Stimulated activated CD8-positive, alpha-beta memory T cell treated with anti-CD3 and anti-CD28 coated beads, Interleukin-15, amount 100 ng/mL, for 4 hours (primary cell): ENCODE measurements at places on chromosomes 5 and 9.

- DNase-seq: no peak
Measured at GRCh38 chr5:23740029-23740428, 232.6 kb downstream of the PRDM9 start.

DNA sequence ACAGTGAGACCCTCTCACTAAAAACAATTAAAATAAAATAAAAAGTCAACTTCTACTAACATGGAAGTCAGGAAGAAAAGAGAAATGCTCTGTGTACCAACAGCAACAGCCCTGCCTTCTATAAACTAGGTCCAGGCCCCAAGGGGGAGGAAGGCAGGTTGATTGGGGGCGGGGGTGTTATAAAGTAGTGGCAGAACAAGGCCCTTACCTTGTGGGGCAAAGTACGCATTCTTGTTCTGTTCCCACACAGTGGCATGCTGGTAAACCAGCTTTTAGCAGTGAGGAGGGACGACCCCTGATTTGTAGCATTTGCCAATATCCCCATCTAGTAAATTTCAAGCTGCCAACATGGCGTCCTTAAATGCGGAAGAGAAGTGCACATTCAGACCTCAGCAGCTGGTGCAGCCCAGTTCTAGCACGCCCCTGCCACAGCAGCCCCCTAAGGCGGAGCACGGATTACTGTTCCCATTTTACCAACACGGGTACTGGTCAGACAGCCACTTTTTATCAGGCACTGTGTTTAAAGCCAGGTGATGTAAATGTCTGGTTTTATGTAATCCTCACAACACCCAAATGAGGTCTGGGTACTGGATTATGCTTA lies 69.5 kb downstream of the GTF3C4 start:
- DNase-seq: no peak

- DNase-seq: no peak
Measured at GRCh38 chr5:172773481-172774469, 2.8 kb upstream of the DUSP1 start.

DNA sequence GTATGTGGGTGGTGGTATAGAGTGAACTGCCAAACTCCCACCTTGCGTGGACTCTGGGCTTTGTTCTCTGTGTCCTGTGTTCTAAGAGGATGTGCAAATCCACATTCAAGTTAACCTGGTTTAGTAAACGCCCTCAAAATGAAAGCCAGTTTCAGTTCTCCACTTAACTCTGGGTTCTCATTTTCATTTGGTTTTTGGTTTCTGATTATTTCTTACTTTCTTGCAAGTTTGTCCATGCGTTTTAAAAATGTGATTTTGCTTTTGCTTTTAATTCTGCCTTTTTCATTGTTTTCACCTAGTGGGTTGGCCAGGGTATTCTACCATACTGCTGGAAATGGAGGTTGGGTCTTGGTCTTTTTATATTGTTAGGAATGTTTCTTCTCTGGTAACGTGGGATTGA lies 38.2 kb downstream of the GALNT10 start:
- DNase-seq: no peak

DNA sequence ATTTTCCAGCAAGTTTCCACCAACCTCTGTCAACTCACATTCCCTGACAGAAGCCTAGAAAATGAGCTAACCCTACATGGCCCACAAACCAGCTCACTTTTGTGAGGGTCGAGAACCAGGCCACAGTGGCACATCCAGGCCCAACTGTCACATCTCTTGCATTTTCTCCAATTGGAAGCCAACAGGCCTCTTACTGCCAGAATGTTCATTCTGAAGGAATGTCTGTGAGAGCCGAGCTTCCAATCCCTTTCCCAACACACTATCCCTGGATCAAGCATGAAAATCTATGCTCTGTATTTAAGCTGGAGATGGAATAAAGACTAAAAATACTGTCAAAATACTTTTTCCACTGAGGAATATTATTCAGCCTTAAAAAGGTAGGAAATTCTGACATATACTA lies 20.0 kb downstream of the MARCHF3 start:
- DNase-seq: no peak

DNA sequence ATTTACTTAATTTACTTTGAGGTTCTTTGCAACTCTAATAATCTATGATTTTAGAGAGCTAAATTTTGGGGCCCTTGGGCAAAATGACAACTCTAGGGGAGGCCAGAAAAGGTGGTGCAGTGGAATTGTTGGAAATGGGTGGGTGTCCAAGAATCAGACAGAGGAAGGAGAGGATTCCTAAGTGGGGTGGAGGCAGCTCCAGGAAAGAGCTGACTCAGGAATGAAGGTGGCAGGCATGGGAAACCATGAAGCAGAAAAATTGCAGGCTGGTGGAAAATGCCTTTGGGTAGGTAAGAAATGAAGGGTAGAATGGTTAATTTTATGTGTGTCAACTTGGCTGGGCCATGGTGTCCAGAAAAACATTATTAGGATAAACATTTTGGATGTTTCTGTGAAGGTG lies 248.5 kb upstream of the TUT7 start:
- DNase-seq: no peak

GRCh38 chr5:178281331-178281730 lies 48.7 kb upstream of the PHYKPL start:
- DNase-seq: no peak

DNA sequence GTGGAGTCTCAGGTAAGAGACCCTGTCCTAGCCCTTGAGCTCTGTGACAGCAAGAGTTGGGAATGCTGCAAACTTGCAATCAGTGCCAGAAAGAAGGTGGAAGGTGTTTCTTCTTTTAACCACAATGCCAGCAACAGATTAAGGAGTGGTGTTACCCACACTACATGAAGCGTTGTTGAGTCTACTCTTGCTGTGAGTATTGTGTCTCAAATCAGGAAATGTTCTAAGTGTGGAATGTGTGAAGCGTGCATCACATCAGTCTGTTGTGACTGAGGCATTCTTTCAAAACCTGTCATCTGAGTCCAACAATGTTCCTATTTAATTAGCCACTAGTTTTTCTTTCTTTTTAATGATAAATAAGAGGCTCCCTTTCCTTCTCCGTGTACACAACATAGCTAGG lies 2.9 kb upstream of the LURAP1L start:
- no peak for DNase-seq

DNA sequence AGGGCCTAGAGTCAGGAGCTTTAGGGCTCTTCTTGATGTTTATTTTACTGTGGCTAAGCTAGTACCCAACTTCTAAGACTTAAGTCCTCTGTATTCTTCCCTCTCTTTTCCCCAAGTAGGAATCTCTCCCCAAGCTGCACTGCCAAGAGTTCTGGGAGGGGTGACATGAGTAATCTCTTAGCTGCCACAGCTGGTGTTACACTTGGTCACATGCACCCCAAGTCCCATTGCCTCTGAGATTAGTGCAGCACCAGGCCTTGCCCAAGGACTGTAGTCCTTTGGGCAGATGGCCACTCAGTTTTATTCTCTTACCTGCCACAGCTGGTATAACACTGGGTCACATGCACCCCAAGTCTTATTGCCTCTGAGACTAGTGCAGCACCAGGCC lies 114.7 kb upstream of the RIOK2 start:
- no peak for DNase-seq

DNA sequence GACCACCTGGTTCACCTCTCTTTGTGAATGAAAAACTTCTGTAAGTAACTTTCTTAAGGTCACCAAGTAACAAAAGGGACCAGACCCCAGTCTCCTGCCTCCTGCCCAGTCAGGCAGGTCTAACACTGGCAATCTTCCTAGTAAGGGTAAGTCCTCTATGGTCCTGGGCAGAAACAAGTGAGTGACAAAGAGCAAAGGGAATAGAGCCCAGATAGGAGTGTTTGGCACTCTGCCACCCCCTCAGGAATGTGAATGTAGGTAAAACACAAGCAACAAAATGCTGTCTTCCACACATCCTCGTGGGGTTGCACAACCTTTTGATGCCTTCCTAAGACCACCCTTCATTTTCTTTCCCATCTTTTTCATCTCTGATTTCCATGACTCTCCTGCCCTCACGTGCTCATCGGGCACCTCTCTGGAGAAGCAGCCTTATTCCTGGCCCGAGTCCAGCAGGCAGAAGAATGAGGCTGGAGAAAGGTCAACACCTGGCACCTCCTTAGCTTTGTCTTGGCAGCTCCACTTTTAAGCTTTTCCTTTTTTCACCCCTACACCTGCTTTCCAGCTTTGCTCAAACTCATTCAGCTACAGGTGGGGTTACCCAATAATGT lies 90.2 kb upstream of the LHFPL2 start:
- DNase-seq: no peak

DNA sequence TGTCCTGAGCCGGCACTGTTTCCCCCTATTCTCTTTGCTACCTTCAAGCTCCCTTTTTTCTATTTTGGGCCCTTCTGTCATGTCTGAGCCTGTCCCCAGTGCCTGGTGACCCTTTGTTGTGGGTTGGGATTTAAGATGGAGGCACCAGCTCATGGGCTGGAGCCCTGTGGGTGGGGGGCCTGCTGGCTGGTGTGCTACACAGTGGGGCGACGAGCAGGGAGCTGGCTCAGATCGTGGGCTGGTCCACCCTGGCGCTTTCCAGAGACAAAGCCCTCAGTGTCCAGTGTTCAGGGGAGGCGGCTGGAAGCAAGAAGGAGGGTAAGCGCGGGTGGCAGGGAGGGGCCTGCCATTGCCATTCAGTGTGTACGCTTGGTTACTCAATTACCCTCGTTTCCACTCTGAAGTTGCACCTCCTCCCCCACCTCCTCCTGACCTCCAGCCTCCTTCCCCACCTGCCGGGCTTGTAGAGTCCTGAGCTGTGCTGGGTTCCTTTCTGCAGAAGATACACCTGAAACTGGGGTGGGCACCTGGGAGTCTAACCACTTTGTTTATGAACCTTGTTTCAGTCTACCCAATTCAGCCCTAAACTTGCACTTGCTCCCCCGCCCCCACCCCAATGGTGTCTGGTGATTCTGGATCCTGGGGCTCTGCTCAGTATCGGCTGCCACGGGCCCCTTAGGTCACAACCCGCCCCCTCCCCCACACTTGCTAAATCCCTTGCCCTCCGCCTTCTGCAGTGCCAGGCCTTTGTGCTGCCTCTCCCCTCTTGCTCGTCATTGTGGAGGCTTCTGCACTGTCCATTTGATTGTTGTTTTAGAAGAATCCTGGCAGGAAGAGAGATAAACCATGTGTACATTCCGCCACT lies 49.9 kb downstream of the MVB12B start:
- no peak for DNase-seq

DNA sequence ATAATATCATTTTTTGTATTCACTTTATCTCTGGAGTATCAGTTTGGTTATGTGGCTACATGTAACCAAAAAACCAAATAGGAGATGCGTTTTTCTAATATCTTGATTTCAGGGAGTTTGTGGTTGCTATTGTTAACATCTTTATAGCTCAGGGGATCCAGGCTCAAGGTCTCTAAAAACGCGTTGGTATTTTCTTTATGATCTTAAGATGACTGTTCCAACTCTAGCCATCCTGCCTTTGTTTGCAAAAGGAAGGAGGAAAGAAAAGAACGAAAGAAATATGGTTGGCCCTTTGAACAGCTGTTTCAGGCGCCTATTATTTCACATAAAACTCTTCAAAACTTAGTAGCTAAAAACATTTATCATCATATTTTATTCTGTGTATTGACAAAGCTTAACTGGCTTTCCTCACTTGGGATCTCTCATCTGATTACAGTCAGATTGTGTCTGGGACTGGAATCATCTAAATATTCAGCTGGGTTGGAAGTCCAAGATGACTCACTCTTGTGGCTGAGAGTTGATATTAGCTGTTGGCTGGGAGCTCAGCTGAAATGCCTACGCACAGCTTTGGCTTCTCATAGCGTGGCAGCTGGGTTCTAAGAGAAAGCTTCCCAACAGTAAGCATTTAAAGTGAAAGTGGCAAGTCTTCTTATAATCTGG lies 60.1 kb downstream of the FAM174A start:
- DNase-seq: no peak

- DNase-seq: no peak
Measured at GRCh38 chr9:78973907-78974306, 597.9 kb upstream of the TLE4 start.

GRCh38 chr5:113172231-113172826 lies 195.7 kb downstream of the DCP2 start:
- DNase-seq: no peak

GRCh38 chr5:56734091-56734694 lies 81.2 kb upstream of the MAP3K1 start:
- DNase-seq: no peak

- no peak for DNase-seq
Measured at GRCh38 chr5:10467281-10468198, 25.9 kb downstream of the ROPN1L start.

DNA sequence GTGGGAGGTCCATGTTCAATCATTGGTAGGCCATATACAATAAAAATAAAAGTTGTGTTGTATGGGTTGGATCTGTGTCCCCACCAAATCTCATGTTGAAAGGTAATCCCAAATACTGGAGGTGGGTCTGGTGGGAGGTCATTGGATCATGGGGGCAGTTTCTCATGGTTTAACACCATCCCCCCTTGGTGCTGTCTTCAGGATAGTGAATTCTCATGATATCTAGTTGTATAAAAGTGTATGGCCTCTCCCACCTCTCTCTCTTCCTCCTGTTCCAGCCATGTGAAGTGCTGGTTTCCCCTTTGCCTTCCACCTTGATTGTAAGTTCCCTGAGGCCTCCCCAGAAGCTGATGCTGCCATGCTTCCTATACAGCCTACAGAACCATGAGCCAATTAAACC lies 15.1 kb downstream of the SPATA9 start:
- no peak for DNase-seq

- no peak for DNase-seq
Measured at GRCh38 chr9:124013309-124014210, 2.0 kb downstream of the LHX2 start.

DNA sequence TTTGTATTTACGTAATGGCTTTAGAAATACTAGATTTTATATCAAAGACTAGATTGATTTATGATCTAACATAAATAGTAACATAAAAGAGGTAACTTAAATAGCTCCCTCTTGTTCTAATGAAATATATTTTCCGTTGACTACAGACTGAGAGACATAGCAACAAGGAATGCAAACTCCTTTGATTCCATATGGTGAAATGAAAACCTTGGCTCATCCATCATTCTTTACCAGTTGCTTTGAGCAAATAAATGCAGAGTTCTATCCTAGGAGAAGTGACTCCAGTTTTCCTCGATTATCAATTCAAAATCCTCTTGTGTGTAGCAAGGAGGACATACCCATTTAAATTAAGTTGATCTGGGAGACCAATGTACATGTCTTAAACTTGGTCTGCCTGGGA lies 18.0 kb upstream of the JAKMIP2 start:
- no peak for DNase-seq
